ENCODE measurements at places on chromosomes 2 and 18.

DNA sequence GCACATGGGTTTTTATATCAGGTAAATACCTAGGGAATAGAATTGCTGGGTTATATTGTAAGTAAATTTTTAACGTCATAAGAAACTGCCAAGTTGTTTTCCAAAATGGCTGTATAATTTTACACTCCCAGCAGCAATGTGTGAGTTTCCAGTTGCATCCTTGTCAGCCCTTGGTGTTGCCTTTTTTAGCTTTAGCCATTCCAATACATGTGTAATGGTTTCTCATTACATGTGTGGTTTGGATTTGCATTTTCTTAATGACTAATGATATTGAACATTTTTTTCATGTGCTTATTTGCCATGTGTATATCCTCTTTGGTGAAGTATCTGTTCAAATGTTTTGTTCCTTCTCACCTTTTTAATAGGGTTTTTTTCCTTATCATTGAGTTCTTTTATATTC is 70.8 kb downstream of the ABI2 start:
- DNase-seq = no peak

DNA sequence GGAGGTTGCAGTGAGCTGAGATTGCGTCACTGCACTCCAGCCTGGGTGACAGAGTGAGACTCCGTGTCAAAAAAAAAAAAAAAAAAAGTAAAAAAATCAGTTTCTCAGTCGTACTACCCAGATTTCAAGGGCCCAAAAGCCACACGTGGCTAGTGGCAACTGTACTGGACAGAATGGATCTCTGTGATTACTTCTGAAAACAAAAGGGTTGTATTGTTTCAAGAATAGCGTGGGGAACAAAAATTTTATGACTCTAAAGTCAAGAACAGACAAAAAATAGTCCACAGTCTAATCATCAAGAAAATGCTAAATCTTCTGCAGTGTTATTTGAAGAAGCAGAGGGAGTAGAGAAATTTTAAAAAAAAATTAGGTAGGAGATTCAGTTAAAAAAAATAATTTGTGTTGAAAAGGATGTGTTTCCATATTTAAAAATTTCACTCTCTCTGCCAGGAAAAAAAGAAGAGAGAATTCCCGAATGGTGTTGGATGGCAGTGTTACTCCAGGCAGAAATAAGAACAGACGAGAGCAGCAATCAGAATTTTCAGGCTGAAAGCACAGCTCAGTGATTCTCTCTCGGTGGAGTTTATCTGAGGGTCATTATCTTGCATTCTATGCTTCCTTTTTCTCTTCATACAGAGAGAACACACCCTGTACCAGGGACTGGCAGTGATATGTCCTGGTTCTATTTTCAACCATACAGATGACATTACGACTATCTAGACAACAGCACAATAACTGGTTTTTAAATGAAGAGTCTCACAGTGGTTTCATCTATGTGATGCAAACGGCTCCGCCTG is 61.8 kb downstream of the CABYR start:
- no peak for DNase-seq

DNA sequence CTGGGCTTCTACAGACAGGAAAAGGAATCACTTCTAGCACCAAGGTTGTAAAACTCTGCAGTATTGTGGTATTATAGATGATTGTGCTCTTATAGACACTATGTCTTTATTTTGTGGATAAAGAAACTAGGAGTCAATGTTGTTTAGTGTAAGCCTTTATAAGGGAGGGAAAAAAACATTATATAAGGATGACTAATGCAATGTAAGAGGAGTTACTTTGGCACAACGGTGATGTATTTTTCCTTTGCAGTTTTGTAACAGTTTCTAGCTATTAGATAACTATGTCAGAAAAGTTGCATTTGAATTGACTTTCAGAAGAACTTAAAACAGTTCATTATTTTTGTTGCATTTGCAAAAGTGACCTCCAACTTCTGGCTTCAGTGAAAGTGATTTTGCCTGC is 545.4 kb downstream of the CCDC85A start:
- DNase-seq = no peak

GRCh38 chr2:48567671-48568070 is 37.7 kb downstream of the STON1 start:
- no peak for DNase-seq

DNA sequence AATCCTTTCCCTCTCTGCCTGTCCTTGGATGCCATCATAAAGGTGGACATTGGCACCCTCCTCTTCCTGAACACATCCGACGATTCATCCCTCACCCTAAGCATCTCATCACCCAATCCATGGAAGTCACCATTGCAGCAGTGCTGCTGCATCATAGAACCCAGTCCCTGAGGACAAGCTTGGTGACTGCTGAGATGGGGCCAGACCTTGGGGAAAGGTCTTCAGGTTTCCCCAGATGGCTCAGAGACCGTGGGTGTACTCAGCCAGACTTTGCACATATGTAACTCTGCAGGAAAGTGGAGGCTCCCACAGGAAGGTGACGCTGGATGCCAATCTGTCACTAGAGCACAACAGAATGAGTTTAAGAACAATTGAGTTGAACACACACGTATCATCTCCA is 202.2 kb downstream of the SOX11 start:
- no peak for DNase-seq

- DNase-seq = no peak
Measured at GRCh38 chr2:121076498-121076820, 208.5 kb downstream of the TFCP2L1 start.

- no peak for DNase-seq
Measured at GRCh38 chr2:16931441-16931840, 265.8 kb upstream of the CYRIA start.

- DNase-seq = no peak
Measured at GRCh38 chr2:239376351-239376750, 24.5 kb downstream of the HDAC4 start.

GRCh38 chr2:45627911-45628310 is 16.8 kb upstream of the SRBD1 start:
- DNase-seq = no peak

DNA sequence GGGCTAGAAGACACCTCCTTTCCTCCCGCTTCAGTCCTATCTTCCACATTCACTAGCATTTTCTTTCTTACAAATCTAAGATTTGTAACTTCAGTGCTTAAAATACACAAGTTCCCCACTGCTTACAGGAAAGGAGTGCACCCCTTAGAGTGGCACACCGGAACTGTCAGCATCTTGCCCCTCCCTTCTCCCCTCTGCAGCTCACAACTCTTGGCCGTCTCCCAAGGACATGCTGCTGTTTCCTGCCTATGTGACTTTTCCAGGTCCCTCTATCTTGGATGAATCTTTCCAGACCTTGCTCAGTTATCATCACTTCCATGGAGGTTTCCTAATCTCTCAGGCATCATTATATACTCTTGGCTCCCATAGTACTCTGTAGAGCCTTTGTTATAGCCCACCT is 334.8 kb downstream of the CELF4 start:
- no peak for DNase-seq

DNA sequence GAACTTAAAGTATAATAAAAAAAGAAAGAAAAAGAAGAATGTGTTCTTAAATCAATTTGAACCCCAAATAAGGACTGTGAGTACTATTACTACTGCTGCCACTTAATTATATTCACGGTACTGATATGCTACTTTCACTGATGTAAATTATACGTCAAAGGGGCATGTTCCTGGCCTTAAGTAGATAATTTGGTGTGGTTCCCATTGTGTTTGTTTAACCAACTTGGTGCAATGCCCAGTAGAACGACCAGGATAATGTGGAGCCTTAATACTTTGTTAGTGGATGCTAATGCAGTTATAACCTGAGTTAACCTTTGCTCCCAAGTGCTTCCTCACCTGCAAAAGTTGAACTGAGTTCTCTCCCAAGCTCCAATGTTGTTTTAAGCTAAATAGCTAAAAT is 142.0 kb downstream of the NR4A2 start:
- no peak for DNase-seq

DNA sequence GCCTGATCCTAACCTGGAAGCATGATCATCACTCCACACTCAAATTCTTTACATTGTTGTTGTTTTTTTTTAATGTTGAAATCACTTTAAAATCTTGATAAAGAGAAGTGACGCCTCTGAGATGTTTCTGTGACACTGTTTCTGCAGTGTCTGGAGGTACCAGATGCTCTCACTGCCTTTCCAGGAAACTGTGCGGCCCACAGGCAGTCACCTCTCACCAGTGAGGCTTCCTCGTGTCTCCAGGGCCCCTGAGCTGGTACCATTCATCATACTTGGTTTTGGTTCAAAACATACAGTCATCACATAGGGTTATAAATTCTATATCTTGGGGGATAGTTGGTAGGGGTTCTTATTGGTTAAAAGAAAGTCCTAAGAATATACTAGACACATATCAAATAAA is 10.1 kb upstream of the ID2 start:
- DNase-seq = no peak

GRCh38 chr2:54077088-54077900 is 38.1 kb upstream of the ACYP2 start:
- peak; percentile 1 for DNase-seq

- no peak for DNase-seq
Measured at GRCh38 chr18:59765343-59765742, 68.1 kb upstream of the CCBE1 start.

DNA sequence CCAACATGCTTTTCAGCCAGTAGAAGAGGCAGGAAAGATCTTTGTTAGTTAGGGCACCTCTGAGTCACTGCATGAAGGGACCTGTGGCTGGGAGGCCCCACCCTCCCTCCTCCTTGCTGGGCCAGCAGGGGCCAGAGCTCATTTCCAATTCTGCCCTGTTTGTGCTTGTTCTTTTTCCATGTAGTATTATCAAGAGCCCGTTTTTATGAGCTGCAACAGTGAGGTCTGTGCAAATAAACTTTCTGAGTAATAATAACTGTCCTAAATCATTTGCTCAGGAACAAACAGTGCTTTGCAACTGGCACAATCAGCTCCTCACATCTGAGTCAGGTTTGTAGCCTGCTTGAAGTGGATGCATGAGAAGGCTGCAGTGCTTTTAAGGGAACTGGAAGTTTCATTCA is 128.0 kb downstream of the ARL4C start:
- no peak for DNase-seq

DNA sequence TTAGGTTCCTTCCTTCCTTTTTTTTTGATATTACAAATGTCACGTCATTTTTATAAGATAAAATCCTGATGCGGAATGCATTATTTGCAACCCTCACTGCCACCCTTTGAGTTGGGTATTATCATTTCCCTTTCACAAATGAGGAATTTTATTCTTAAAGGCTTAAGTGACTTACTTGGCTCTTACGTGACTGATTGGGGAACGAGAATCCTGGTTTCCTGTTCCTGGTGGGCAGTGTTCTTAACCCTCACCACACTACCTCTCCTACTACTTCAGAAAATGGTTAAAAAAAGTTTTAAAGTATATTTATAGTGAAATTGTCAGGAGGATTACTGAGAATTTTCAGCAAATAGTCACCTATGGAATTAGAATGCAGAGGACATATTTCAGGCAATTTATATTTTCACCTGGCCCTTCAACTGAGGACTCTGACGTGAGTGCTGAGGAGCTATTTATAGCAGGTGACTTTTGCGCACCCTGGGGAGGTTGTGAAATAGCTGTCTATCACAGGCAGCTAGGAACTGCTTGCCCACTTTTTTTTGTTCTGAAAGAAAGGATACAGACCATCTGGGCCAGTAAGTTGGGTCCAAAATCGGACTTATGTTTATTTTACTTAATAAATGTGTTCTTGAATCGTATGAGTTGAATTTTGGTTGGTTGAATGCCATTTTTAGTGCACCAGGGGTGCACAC is 18.7 kb upstream of the RASGRP3 start:
- DNase-seq = no peak

GRCh38 chr18:41058351-41059125 is 896.5 kb upstream of the PIK3C3 start:
- no peak for DNase-seq

Measured in suppressor macrophage treated with lipopolysaccharide for 4 hours (primary cell).